ENCODE measurements at places on chromosomes 5 and 9.
A peak's percentile ranks its signal among the peaks of the same experiment; 100 is the strongest.

DNA sequence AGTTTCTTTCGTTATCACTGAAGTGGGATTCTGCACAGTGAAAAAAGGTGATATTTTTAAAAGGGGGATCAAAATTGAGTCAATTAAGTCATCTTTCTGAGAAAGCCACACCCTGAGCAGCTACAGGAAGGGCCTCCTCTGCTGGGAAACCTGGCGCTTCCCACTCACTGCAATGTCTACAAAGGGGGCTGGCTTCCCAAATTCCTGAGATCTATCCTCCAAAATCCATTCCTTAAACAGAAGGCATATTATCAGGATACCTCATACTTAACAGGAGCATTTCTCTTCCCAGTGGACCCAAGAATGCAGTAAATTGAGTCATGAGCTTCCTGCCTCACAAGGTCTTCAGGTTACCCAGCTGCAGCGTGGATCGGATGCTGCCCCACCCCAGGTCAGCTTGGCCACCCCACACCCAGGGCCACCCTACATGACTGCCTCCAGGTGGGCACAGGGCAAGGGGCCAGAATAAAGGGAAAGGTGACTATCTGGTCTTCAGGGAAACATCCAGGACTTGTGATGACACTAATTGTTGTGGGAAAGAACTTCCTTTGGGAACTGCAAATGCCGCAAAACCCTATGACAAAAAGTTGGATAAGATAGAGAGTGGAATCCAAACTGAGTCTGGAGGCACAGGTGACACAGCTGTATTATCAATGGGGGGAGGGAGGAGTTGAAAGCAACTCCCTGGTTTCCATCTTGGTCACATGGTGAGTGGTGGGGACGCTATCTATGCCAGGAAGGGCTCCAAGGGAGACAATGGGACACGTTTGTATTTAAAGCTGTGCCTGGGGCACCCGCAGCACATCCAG is 42.3 kb downstream of the ROR2 start:
- DNase-seq, result no peak
- H3K4me1 ChIP-seq, result peaks cover 3% of the 10 kb centered on the region
- H3K36me3 ChIP-seq, result no peaks in the 10 kb centered on the region
- no peaks in the 10 kb centered on the region for H3K27me3 ChIP-seq
- H3K27ac ChIP-seq, result no peak overlapping the region

DNA sequence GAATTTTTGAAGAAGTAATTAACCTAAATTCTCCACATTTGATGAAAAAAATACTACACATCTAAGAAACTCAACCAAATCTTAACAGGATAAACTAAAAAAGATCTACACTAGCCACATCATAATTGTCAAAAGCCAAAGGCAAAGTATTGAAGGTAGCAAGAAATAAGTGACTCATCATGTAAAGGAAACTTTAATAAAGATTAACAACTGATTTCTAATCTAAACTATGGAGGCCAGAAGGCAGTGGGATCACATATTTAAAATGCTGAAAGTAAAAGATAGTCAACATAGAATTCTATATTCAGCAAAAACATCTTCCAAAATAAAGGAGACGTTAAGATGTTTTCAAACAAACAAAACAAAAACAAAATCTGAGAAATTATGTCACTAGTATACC is 2002.9 kb downstream of the MAT2B start:
- H3K4me3 ChIP-seq, result no peak overlapping the region
- H3K4me1 ChIP-seq, result no peaks in the 10 kb centered on the region
- no peaks in the 10 kb centered on the region for H3K36me3 ChIP-seq
- H3K27me3 ChIP-seq, result no peaks in the 10 kb centered on the region

- H3K4me1 ChIP-seq, result peaks cover 8% of the 10 kb centered on the region
- no peak overlapping the region for H3K4me3 ChIP-seq
- H3K27me3 ChIP-seq, result no peaks in the 10 kb centered on the region
- peaks cover 14% of the 10 kb centered on the region for H3K36me3 ChIP-seq
Measured at GRCh38 chr5:132204371-132205135, 23.1 kb downstream of the P4HA2 start.

DNA sequence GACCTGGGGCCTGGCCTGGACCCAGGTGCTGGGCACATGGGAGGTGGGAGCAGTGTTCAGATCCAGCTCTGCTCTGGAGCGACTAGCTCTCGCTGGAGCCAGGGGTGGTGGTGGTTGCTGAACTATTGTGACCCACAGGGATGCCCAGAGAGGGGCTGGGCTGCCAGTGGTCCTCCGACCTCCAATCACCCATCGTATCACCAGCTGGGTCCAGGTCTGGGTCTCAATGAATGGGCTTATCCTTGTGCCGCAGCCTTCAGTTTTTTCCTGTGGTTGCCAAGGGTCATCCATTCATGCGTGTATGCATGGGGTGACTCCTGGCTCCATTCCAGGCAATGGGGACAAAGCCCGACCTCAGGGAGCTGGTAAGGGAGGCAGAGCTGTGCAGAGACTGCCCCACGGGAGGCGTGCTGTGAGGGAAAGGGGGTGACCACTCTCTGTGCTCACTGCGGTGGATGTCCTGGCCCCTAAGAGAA is 68.6 kb upstream of the RNF130 start:
- H3K4me3 ChIP-seq, result no peak overlapping the region
- no peaks in the 10 kb centered on the region for H3K4me1 ChIP-seq
- no peaks in the 10 kb centered on the region for H3K36me3 ChIP-seq
- no peaks in the 10 kb centered on the region for H3K27me3 ChIP-seq

GRCh38 chr5:119864286-119864685 is 234.9 kb downstream of the FAM170A start:
- no peaks in the 10 kb centered on the region for H3K36me3 ChIP-seq
- H3K27me3 ChIP-seq, result no peaks in the 10 kb centered on the region
- no peaks in the 10 kb centered on the region for H3K4me1 ChIP-seq
- H3K4me3 ChIP-seq, result no peak overlapping the region

DNA sequence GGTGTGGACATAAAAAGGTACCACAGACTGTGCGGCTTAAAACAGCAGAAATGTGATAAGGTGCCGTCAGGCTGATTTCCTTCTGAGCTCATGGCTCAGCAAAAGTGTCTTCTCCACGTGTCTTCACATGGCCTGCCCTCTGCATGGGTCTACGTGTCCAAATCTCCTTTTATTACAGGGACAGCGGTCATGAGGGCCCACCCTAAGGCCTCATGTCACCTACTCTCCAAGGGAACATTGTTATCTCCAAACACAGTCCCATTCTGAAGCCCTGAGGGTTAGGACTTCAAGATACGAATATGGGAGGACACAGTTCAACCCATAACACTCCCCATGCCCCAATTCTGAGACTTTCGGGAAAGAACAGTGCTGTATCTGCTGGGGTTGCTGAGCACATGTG is 35.2 kb downstream of the COL23A1 start:
- no peak overlapping the region for H3K27ac ChIP-seq
- H3K36me3 ChIP-seq, result no peaks in the 10 kb centered on the region
- no peaks in the 10 kb centered on the region for H3K4me1 ChIP-seq
- DNase-seq, result no peak
- H3K27me3 ChIP-seq, result no peaks in the 10 kb centered on the region

- no peaks in the 10 kb centered on the region for H3K36me3 ChIP-seq
- H3K4me1 ChIP-seq, result peaks cover 2% of the 10 kb centered on the region
- no peak overlapping the region for H3K27ac ChIP-seq
Measured at GRCh38 chr5:141832131-141832530, 46.1 kb downstream of the PCDH1 start.

GRCh38 chr9:118829334-118829733 is 539.9 kb downstream of the BRINP1 start:
- H3K27me3 ChIP-seq, result no peaks in the 10 kb centered on the region
- peak; percentile 14 for DNase-seq
- H3K27ac ChIP-seq, result no peak overlapping the region
- no peaks in the 10 kb centered on the region for H3K4me1 ChIP-seq
- no peaks in the 10 kb centered on the region for H3K36me3 ChIP-seq

GRCh38 chr5:14954616-14955343 is 83.2 kb upstream of the ANKH start:
- H3K27ac ChIP-seq, result no peak overlapping the region
- DNase-seq, result no peak
- no peaks in the 10 kb centered on the region for H3K4me1 ChIP-seq
- no peak overlapping the region for H3K4me3 ChIP-seq

DNA sequence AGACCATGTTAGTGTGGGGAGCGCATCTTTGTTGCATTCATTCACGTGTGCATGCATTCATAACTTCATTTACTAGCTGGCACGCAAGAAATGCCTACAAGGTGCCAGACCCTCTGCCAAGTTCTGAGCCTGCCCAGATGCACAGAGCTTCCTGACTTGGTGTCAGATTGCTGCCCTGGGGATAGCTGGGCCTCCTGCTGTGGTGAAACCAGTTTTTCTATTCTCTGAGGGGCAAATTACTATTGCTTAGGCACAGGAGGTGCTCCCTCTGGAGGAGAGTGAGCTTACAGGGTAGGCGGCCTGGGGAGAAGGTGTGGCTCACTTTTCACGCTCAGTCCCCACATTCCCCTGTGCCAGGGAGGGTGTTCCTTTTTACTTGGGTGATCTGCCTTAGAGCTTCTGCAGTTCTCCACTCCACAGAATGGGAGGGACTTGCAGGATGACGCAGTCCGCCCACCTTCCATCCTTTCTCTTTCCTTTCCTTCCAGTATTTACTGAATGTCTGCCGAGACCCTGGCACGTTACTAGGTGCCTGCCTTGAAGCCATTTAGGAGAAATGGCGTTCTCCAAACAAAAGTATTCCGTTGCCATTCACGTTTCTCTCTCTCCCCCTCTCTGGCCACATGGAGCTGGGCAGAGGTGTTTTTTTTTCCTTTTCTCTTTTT is 27.9 kb upstream of the CTNNA1 start:
- peak overlapping the region; percentile 23 for H3K27ac ChIP-seq
- no peaks in the 10 kb centered on the region for H3K27me3 ChIP-seq
- no peaks in the 10 kb centered on the region for H3K4me1 ChIP-seq
- DNase-seq, result peak; percentile 71
- H3K4me3 ChIP-seq, result no peak overlapping the region

DNA sequence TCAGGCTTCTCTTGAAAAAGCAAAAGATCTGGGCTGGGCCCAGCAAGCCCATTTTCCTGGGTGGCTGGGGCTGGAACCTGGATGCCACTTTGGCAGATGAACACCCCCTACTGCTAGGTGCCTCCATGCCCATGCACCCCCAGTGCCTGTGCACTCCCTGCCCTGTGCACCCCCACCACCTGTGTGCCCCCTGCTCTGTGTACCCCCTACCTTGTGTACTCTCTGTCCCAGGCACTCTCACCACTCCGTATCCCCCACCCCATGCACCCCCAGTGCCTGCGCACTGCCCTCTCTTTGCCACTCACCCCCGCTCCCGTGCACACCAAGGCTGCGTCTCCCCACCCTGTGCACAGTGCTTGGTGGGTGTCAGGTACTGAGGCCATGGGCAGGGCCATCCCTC is 14.2 kb downstream of the UNC5A start:
- no peaks in the 10 kb centered on the region for H3K36me3 ChIP-seq
- H3K27me3 ChIP-seq, result peaks cover 3% of the 10 kb centered on the region
- no peak for DNase-seq
- no peaks in the 10 kb centered on the region for H3K4me1 ChIP-seq
- no peak overlapping the region for H3K27ac ChIP-seq

DNA sequence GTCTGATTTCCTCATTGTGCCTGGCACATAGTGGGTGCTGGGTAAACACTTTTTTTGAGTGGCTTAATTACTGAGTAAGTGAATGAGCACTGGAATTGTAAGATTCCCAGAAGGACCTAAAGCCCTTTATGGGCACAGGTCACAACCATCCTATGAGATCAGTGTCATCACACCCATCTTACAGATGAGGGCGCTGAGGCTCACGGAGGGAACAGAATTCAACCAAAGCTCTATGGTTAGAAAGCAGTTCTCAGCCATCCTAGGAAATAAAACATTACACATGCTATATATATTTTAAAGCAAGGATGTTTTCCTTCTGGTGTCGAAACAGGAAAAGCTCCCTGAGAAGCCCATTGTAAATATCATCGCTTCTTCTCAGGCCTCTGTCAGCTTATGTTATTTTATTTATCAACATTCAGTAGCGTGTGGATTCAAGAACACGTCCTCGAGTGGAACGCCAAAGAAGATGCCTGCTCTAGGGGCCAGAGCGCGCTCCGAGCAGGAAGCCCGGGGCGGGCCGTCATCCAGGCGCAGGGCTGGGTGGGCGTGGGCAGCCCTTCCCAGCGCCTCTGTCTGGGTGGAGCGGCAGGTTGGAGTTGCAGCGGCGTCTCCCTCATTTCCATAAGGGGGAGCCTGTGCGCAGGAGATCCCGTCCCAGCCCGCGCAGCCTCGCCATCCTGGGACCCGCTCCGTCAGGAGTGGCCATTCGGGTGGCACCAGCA is 155.8 kb upstream of the SMIM23 start:
- H3K36me3 ChIP-seq, result no peaks in the 10 kb centered on the region
- H3K4me1 ChIP-seq, result no peaks in the 10 kb centered on the region
- H3K4me3 ChIP-seq, result no peak overlapping the region
- H3K27me3 ChIP-seq, result peaks cover 13% of the 10 kb centered on the region
- H3K27ac ChIP-seq, result no peak overlapping the region
- DNase-seq, result peak; percentile 62

- no peaks in the 10 kb centered on the region for H3K36me3 ChIP-seq
- H3K4me3 ChIP-seq, result peak overlapping the region; percentile 48
- H3K4me1 ChIP-seq, result peaks cover 8% of the 10 kb centered on the region
- H3K27ac ChIP-seq, result no peak overlapping the region
Measured at GRCh38 chr9:92141144-92142129, 26.2 kb upstream of the SPTLC1 start.

GRCh38 chr5:74919487-74919886 is 53.3 kb upstream of the FAM169A start:
- H3K36me3 ChIP-seq, result no peaks in the 10 kb centered on the region
- no peaks in the 10 kb centered on the region for H3K4me1 ChIP-seq
- H3K27me3 ChIP-seq, result no peaks in the 10 kb centered on the region
- no peak overlapping the region for H3K4me3 ChIP-seq
- peak; percentile 58 for DNase-seq

- no peaks in the 10 kb centered on the region for H3K27me3 ChIP-seq
- H3K4me3 ChIP-seq, result no peak overlapping the region
- H3K27ac ChIP-seq, result no peak overlapping the region
- peaks cover 8% of the 10 kb centered on the region for H3K4me1 ChIP-seq
Measured at GRCh38 chr9:116030517-116030916, 123.1 kb upstream of the PAPPA start.

- H3K27ac ChIP-seq, result no peak overlapping the region
- H3K36me3 ChIP-seq, result no peaks in the 10 kb centered on the region
- H3K4me3 ChIP-seq, result no peak overlapping the region
- H3K4me1 ChIP-seq, result peaks cover 4% of the 10 kb centered on the region
Measured at GRCh38 chr9:83267741-83268140, 204.8 kb upstream of the RASEF start.

DNA sequence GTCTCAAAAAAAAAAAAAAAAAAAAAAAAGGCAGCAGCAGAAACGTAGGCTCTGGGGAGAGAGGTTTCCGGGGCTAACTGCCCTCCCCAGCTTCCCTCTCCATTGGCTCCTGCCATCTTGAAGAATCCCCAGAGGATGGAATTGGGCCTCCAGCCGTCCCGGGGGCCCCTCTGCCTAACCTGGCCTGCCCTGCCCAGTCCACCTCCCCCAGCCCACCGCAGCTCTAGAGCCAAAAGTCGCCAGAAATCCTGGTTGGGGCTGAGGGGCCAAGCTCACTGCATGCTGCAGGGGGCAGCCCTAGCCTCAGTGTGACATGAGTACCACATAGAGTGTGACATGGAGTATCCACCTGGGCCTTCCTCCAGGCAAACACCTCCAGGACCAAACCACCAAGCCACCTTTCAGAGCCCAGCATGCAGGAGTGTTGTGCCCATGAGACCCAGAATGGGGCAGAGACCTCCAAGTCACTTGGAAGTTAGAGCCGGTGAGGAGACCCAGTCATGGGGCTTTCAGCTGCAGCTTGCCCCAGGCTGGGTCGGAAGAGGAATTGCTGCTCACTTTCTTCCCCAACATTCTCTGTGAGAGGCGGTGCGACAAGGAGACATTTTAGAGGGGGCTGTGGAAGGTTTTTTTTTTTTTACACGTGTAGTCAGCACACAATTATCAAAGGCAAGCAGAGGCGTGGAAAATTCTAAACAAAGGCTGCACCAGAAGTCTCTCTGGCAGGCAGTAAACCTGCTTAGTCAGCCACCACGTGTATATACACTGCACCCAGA is 17.6 kb downstream of the CD74 start:
- H3K36me3 ChIP-seq, result peaks cover 28% of the 10 kb centered on the region
- H3K4me3 ChIP-seq, result no peak overlapping the region
- DNase-seq, result no peak
- H3K27me3 ChIP-seq, result no peaks in the 10 kb centered on the region
- H3K4me1 ChIP-seq, result peaks cover 11% of the 10 kb centered on the region

Measured in fibroblast of lung (primary cell).